MV-4-11 (cell line): ENCODE measurements at places on chromosomes 13 and 19.

GRCh38 chr13:100537486-100537885 is 51.1 kb downstream of the GGACT start:
- DNase-seq = no peak

- no peak for DNase-seq
Measured at GRCh38 chr13:86757236-86757978, 913.8 kb upstream of the SLITRK5 start.

- no peak for DNase-seq
Measured at GRCh38 chr13:80215368-80215767, 125.6 kb downstream of the SPRY2 start.

- no peak for DNase-seq
Measured at GRCh38 chr13:99214232-99214631, 13.6 kb downstream of the UBAC2 start.

GRCh38 chr19:50794876-50795663 is 4.9 kb downstream of the ACP4 start:
- DNase-seq = peak; percentile 75
